ENCODE measurements at places on chromosomes 1 and 21.

DNA sequence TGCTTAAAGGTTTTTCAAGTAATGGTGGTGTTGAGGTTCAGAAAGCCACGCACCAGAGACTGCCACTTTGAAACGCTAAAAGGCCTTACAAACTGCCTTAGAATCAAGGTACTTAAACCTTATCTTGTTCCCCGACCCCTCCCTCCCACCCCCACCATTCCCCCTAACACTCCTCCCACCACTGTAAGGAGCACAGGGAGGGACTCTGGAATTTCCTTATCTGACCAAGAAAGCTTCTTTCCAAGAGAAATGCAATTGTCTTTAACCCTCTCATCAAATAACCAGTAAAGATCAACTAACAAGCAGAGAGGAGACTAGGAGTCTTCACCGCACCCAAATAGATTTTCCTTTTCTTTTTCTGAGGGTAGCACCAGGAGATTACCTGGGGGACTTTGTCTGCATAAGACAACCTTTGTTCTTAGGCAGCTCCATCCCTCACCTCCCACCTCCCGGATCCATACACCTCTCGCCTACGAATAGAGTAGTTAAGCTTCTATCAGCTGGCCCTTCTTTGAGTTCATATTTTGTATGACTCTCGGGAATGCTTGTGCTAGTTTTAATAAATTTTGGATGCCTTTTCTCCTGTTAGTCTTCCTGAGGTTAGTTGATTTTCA is 137.7 kb upstream of the ADGRL2 start:
- no peak for DNase-seq

- DNase-seq = no peak
Observed at GRCh38 chr1:155569988-155570592, 7.5 kb upstream of the ASH1L start.

DNA sequence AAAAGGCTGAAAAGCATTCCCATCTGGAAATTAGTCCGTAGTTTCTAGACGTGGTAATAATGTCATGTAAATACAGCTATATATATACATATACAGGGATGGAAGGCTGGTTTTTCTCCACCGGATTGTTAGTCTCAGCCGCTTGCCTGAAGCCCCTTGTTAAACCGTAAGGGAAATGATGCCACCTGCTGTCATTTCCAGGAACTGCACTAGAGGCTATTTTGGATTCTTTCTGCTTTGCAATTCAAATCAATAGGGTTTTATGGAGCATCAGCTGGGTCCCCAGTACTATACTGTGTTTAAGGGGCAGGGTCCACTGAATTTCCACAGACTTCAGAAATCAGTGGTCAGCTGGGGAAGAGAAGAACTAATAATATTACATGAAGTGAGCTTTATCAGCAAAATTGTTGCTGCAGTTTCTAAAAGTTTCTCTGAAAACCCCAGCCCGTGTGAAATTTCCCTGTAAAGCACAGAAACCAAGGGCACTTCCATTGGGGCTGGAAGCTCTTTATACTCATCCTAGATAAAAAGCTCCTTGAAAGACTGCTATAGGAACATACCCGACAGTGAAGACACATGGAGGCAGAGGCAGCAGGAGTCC is 33.8 kb upstream of the MPZL1 start:
- DNase-seq = peak; percentile 41

DNA sequence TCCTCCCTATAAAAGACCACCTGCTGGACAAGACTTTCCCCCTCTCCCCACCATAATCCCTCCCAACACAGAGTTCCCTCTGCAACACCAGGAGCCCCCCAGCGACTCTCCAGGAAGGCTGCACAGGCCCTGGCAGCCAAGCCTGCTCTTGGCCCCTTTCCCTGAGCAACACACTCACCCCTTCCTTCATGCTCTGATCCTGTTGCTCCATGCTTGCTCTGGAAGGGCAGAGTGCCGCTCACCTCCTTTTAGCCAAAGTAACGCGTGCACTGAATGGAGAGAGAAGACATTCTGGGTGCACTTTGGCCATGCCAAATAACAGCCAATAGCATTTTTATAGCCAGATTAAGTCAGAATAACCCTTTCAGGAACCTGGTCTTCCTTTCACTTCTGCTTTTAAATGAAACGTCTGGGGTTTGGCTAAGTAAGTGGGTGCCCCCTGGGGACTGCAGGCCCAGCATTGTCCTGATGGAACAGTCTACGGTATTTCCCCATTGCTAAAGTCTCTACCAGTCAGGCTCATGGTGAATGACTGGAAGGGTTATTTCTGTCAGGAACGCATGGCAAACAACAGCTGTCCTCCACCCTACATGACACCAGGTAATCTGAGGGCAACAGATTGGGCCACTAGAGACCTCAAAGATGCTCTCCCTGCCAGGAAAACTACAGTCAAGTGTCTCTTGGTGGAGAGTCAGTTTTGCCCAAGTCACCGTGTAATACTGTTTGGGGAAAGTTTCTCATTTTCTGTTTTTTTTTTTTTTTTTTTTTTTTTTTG is at the start of gene SLC2A5:
SLC2A5 (minus strand) TSS at position 310 of the 775 bp plus-strand sequence; CDS start at position 211, 99 bp downstream.
- no peak for DNase-seq

DNA sequence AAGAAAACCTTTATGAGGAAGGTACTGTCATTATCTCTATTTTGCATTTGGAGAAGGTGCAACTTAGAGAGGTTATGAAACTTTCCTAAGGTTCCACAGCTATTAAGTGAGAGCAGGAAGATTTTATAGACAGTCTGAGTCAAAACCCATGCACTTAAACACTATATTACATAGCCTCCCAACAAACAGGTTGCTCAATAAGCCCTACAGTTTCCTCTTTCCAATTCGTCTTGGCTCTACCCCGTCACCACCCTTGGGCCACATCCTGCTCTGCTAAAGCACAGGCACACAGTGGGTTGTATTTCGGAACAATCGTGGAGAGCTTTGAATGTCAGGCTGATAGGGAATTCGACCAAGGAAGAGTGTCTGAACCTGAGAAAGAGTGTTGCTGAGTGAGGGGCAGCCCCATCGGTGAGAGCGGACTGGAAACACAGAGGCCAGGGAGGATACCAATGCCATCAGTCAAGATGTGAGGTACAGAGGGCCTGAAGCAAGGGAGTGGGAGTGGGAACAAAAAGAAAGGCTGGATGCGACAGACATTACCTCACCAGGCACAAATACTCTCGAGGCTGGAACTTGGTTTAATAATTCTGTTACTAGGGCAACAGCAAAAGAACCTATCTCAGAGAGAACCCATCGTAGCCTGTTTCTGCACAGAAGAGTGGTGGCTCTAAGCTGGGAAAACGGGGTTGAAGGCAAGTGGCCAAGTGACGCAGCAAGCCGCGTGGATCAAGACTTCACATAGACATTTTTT is 6.3 kb upstream of the LRRC52 start:
- no peak for DNase-seq

- DNase-seq = no peak
Observed at GRCh38 chr1:217138799-217139466, 415.7 kb upstream of the ESRRG start.

GRCh38 chr1:166594646-166595045 is 244.6 kb upstream of the POGK start:
- no peak for DNase-seq

- DNase-seq = no peak
Observed at GRCh38 chr21:45747802-45748445, 104.4 kb downstream of the PCBP3 start.

GRCh38 chr1:185634704-185635103 is 99.5 kb upstream of the HMCN1 start:
- no peak for DNase-seq

GRCh38 chr1:27522432-27523336 is 32.7 kb upstream of the WASF2 start:
- DNase-seq = no peak

DNA sequence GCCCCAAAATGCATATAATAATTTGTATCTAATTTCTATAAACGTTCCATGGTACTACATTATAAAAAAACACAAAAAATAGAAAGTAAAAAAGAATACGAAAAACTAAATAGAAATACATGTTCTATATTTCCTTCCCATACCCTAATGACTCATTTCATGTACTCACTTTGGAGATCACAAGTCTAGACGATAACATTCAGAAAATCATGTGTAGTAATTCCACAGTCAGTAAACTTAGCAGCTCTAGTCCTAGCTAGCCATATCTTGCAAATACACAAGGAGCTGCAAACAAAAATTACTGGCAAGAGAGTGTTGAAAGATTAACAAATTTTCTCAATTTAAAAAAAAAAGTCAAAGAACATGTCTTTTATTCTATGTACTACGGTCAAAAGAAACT is 1.4 kb downstream of the GOLPH3L start:
- DNase-seq = no peak

- DNase-seq = no peak
Observed at GRCh38 chr21:45383615-45384201, 21.3 kb upstream of the COL18A1 start.

GRCh38 chr1:163107655-163108054 is 38.5 kb downstream of the RGS4 start:
- DNase-seq = no peak

- no peak for DNase-seq
Observed at GRCh38 chr1:152928671-152929070, 18.3 kb upstream of the SPRR5 start.

DNA sequence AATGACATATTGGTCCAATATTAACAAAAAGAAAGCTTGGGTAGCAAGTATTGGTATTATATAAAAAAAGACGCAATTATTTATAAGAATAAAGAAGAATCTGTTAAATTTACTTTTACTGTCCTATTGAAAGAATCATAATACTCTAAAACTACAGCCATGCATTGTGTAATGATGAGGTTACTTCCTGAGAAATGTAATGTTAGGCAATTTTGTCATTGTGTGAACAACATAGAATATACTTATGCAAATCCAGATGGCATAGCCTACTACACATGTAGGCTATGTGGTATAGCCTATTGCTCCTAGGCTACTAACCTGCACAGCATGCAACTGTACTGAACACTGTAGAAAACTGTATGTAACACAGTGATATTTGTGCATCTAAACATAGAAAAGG is 121.2 kb upstream of the PTGFR start:
- DNase-seq = no peak

DNA sequence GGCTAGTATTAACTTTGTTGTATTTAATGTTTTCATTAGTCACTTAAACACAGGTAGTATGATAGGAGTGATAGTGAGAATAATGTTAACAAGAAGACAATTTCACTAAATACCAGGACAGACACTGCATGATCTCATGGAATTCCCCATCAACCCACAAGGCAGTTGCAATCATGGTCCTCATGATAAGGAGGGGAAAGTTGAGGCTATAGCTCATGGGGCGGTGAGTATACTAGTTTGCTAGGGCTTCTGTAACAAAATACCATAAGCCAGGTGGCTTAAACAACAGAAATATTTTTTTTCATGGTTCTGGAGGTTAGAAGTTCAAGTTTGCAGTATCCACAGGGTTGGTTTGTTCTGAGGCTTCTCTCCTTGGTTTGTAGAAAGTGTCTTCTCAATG is 115.8 kb downstream of the DSCAM start:
- no peak for DNase-seq

- DNase-seq = no peak
Observed at GRCh38 chr1:200075938-200076546, 48.5 kb downstream of the NR5A2 start.

DNA sequence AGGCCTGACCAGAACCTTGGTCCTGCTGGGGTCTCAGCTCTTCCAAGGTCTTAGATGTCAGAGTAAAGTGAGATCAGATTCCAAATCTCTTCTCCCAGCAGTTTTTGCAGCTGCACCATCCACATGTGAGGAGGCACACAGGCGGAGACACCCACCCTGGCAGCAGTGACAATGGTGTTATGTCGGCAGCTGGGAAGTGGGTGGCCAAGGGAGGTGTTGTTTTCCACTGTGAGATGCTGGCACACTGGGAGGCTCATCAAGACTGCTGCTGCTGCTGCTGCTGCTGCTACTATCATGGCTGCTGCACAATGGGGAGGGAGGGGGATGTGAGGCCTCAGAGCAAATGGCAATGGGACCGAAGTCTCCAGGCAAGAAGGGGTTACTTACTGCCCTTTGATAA is 23.6 kb downstream of the CAMK2N1 start:
- no peak for DNase-seq

- no peak for DNase-seq
Observed at GRCh38 chr21:17454315-17455027, 58.4 kb upstream of the CXADR start.

DNA sequence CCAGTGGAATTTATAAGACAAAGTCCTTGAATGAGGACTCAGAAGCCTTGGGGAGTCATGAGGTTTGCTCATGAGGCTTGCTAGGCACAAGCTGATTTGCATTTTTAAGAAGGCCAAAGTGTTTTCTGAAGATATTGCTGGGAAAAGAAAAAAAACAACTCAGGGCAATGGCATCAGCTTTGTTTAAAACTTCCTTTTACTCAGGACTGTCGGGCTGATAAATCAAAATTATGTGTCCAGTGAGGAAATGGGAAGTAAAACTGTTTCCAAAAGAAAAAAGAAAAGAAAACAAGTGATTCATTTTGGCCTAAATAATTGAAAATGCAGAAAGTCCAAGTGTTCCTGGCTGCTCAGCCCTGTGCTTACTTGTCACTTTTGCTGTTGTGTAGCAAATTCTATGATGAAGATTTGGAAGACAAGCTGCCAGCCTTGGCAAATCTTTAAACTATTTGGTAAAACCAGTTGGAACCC is 282.4 kb downstream of the HLX start:
- DNase-seq = no peak

- DNase-seq = no peak
Observed at GRCh38 chr1:239858529-239858928, 233.2 kb upstream of the FMN2 start.

DNA sequence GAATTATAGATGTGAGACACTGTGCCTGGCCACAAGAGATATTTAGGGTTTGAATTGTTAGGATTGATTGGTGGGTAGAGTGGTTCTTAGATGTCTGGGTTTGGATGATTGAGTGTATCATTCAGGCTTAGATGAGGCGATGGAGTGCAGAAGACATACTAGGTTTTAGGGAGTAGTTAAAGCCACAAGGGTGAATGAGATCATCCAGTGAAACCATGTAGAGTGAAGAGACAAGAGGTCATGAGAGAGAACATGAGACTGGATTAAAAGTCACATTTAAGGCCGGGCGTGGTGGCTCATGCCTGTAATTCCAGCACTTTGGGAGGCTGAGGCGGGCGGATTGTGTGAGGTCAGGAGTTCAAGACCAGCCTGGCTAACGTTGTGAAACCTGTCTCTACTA is 37.2 kb downstream of the ZFYVE9 start:
- DNase-seq = no peak

DNA sequence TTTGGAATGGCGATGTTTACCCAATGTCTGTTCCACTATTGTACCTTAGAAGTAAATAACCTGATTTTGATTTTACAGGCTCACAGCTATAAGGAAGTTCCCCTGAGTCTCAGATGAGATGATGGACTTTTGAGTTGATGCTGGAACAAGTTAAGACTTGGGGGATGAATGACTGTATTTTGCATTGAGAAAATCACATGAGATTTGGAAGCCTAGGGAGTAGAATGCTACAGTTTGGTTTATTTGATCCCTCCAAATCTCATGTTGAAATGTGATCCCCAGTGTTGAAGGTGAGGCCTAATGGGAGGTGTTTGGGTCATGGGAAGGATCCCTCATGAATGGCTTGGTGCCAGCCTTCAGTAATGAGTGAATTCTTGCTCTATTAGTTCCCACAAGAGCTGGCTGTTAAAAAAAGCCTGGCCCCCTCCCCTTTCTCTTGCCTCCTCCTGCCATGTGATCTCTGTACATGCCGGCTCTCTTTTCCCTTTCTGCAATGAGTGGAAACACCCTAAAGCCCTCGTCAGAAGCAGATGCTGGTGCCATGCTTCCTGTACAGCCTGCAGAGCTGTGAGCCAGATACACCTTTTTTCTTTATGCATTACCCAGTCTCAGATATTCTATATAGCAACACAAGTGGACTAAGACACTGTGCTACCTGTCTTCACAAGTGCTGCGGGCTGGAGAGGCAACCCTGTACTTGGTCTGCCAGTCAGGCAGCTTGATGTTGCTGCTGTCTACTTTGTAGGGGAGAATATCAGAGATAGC is 77.0 kb upstream of the TLR5 start:
- DNase-seq = no peak

All from stimulated activated CD8-positive, alpha-beta memory T cell treated with anti-CD3 and anti-CD28 coated beads, Interleukin-12 subunit alpha, Interleukin-12 subunit beta, amount 100 ng/mL, for 4 hours (primary cell).